ENCODE measurements at places on chromosomes 1 and 21.

GRCh38 chr1:99682291-99682751, 36.4 kb downstream of the PALMD start:
- no peak for DNase-seq

GRCh38 chr1:56188855-56189254, 390.5 kb downstream of the PLPP3 start:
- no peak for DNase-seq

- no peak for DNase-seq
These were observed 506 bp upstream of the SRP9 start for GRCh38 chr1:225777058-225777582.

DNA sequence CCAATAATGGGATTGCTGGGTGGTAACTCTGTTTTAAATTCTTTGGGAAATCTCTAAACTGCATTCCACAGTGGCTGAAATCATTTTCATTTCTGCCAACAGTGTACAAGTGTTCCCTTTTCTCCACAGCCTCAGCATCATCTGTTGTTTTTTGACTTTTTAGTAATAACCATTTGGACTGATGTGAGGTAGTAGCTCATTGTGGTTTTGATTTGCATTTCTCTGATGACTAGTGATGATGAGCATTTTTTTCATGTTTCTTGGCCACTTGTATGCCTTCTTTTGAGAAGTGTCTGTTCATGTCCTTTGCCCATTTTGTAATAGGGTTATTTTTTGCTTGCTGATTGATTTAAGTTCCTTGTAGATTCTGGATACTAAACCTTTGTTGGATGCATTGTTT, 131.9 kb upstream of the B3GALT2 start:
- DNase-seq = no peak

DNA sequence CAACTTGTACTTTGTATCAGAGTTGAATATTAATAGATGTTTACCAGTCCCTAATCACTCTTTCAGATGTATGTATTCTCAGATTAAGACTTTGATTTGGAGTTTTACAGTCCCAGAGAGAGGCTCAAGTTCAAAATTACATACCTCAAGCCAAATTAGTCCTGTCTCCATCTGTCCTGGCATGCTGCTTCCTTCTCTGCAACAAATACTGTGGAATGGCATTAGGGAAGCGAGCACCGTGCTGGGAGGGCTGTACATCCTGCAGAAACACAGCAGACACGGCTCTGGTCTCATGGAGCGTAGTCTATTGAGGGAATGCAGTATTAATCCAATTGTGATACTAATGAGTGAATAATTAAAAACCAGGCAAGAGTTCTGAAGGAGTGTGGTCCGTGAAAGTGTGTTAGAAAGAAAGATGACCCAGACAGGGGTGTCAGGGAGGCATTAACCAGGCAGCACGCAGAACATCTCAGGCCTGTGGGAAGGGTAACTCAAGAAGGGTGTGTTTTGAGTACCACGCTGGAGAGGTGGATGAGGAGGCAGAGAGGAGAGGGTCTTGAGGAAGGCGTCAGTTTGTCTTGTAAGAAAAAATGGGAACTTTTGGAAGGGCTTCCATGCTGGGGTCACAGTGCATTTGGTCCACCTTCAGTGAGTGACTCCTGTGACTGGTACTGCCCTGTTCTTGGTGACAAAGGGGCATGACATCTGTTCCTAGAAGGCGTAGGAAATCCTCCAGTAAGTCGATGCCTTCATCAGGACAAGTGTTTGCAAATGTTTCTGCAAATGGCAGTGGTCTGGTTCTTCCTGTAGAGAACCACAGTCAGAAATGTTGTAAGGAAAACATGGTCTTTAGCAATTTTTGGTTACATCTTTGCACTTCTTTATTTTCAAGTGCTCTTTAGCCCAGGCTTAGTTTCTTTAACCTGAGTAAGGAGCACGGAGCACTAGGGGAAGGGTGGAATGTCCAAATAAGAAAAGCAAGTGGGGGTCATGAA, 1.6 kb downstream of the RAB4A start:
- DNase-seq = peak; percentile 35

- DNase-seq = no peak
These were observed 13.4 kb downstream of the CFAP74 start for GRCh38 chr1:1990222-1990621.

DNA sequence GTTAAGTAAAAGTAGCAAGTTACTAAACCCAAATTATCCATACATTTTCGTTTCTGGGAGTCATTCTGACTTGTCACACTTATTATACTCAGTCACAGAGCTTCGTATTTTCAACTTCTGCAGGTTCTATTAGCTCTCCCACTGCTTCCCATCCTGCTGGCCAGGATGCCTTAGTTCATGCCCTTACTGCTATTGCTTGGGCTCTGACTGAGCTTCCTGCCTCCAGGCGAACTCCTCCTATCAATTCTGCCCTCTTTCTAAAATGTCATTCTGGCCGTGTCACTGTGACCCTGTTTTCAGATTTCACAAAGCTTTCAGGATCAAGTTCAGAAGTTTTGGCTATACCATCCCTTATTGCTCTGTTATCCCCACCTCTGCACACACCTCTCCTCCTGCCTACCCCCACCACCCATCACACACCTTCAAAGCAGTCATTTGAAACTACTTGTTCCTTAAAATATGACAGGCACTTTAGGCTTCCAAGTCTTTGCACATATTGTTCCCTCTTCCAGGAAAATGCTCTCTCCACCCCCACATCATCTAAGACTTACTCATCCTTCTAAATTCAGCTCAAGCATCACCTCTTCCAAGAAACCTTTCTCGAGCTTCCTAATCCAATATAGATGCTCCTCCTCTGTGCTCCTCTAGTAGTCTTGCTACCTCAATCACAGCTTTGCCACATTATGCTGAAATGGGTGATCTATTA, 278.0 kb downstream of the BRINP2 start:
- no peak for DNase-seq

- DNase-seq = no peak
These were observed 743 bp upstream of the KRTAP10-10 start for GRCh38 chr21:44636209-44637017.

GRCh38 chr1:183194527-183195141, 8.6 kb downstream of the LAMC2 start:
- no peak for DNase-seq

- no peak for DNase-seq
These were observed 74.7 kb upstream of the BACH1 start for GRCh38 chr21:29224006-29224405.

DNA sequence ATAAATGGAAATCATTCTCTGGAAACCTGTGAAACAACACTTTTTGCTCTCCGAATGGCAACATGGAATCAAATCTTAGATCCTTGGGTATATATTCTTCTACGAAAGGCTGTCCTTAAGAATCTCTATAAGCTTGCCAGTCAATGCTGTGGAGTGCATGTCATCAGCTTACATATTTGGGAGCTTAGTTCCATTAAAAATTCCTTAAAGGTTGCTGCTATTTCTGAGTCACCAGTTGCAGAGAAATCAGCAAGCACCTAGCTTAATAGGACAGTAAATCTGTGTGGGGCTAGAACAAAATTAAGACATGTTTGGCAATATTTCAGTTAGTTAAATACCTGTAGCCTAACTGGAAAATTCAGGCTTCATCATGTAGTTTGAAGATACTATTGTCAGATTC, 45.7 kb downstream of the PTGFR start:
- DNase-seq = no peak

- DNase-seq = no peak
These were observed 26.0 kb upstream of the GBP6 start for GRCh38 chr1:89337903-89338302.

DNA sequence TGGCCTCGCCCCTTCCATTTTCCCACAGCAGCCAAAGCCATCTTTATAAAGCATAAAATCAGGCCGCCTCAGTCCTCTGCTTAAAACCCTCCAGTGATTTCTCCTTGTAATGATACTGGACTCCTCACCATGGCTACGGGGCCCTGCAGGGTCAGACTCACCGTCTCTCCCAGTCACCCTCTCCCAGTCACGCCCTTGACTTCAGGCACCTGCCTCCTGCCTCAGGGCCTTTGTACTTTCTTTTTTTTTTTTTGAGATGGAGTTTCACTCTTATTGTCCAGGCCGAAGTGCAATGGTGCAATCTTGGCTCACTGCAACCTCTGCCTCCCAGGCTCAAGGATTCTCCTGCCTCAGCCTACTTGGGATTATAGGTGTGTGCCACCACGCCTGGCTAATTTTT, 47.8 kb downstream of the PIK3CD start:
- DNase-seq = no peak
